ENCODE measurements at places on chromosomes 16 and 17.

GRCh38 chr16:11587643-11588247, 1.0 kb upstream of the LITAF start:
- no peak for DNase-seq

GRCh38 chr17:82603981-82604448, 44.2 kb downstream of the WDR45B start:
- no peak for DNase-seq

GRCh38 chr16:71230122-71230845, at the start of gene HYDIN:
HYDIN (minus strand) TSS chr16:71230722; CDS start chr16:71186895, 43,827 bp downstream.
- DNase-seq: no peak

DNA sequence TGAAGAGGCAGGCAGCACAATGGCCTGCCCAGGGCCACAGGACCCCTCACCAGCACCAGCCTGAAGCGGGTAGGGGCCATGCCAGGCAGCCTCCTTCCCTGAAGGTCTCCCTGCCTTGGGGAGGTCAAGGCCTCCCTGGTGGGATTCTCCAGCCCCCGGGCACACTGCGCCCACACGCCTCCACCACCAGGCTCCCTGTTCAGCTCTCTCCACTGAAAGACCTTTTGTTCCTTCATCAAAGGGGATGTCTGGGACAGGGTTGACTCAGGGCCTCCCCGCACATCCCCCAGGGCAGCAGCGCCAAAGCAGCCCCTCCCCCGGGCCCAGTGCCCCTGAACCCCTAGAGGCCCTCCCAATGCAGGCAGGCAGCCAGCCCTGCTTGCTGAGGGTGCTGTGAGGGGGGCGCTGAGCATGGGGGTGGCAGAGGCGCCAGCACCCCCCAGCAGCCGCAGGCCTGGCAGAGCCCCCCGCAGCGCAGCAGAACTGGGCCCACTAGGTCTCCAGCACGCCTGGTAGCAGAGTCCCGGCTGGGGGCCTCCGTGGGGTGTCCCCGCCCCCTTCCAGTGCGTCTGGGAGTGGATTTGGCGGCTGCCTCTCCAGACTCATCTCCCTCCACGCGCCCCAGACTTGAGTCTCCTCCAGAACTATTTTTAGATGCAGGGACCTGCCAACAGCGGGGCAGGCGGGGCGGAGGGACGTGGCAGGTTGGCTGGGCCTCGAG, 13.1 kb downstream of the BCAR1 start:
- DNase-seq: no peak

- no peak for DNase-seq
These were observed 2.6 kb downstream of the SLFN12 start for GRCh38 chr17:35429702-35430101.

- no peak for DNase-seq
These were observed 5.9 kb downstream of the STRADA start for GRCh38 chr17:63735691-63736090.

DNA sequence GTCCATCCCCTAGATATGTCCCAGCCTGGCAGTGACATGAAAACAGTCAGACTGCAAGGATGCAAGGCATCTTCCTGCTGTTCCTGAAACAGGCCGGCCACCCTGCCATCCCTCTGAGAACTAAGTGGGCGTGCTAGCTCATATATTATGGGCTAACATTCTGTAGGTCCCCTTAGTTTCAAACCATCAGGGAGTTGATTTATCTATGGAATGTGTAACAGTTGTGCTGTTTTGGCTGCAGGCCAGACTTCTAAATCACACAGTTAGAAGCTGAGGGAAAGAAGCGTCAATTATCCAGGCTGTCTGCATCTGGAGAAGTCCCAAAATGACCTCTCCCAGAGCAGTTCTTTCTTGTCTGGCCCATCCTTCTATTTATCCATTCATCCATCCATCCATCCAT, 102.7 kb upstream of the DNAH9 start:
- DNase-seq: no peak

GRCh38 chr16:1651974-1652312, 26.1 kb upstream of the JPT2 start:
- no peak for DNase-seq

DNA sequence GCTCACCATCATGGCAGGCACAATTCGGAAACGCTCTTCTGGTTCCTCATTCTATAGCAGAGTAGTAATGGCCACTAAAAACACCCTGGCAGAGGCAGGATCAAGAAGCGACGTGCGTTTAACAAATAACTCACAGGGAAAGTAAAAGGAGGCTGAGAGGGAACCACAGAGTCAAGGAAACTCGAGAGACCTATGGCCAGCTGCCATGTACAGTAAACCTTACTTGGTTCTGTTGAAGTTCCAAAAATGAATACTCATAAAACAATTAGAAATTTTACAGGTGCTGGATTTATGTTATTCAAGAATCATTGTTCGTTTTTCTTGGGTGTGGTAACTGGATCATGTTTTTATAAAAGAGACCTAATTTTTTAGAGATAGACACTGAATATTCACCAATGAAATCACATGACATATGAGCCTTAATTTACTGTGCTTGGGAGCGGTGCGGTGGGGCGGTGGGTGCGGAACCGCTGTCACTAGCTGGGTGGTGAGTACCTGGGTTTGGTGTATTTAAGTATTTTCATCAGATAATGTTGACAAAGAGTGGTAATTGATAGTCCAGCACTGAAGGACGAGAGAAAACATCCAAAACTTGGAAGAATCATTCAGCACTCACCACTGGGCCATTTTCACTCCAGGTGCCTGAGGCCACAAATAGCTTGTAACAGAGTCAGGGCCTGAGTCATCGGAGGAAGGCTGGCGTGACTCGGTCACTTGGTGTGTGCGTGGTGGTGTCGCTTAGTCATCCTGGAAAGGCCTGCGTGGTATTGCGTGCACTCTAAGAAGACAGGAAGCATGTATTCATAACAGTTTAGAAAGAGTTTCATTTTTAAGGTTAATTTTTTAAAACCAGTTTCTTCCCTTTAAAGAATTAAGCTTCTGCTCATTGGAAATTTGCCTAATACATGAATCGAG, 135.4 kb upstream of the CHMP6 start:
- peak; percentile 66 for DNase-seq

GRCh38 chr16:84054916-84055315, 12.3 kb upstream of the SLC38A8 start:
- no peak for DNase-seq

DNA sequence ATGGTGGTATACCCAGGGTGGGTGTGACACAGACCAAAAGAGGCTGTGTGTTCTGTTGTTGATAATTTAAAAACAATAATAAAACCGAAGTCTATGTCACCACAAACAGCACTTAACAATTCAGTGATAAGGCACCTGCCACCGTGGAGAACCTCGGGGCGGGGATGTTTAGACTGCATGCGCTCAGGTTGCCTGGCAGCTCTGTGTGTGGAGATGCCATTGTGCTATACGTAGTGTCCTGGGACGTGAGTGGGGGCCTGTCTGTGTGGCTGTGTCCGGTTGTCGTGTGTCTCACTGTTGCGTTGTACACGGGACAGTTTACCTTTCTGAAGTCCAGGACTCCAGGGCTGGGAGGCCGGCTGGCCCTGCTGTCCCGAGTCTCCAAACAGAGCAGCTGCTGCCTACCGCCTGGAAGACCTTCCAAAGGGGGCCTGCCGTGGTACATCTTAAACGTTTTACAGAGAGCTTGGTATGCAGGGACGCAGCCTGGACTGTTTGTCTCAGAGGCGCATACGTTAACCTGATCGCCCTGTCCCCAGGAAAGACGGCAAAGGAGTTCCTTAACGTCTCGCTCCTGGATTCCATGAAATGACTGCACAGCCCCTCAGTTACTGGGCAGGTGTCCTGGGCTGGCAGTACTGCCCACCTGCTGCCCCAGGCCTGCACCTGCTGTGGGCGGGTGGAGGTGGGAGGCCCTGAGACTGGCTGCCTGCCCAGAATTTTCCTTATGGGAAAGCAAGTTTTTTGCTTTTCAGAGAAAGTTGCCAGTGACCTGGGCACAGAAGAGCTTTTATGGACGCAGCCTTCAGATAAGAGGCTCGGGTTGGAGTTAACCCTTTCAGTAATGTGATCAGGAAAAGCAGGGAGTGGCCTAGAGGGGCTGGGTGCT, 19.0 kb downstream of the SPIRE2 start:
- DNase-seq: no peak

DNA sequence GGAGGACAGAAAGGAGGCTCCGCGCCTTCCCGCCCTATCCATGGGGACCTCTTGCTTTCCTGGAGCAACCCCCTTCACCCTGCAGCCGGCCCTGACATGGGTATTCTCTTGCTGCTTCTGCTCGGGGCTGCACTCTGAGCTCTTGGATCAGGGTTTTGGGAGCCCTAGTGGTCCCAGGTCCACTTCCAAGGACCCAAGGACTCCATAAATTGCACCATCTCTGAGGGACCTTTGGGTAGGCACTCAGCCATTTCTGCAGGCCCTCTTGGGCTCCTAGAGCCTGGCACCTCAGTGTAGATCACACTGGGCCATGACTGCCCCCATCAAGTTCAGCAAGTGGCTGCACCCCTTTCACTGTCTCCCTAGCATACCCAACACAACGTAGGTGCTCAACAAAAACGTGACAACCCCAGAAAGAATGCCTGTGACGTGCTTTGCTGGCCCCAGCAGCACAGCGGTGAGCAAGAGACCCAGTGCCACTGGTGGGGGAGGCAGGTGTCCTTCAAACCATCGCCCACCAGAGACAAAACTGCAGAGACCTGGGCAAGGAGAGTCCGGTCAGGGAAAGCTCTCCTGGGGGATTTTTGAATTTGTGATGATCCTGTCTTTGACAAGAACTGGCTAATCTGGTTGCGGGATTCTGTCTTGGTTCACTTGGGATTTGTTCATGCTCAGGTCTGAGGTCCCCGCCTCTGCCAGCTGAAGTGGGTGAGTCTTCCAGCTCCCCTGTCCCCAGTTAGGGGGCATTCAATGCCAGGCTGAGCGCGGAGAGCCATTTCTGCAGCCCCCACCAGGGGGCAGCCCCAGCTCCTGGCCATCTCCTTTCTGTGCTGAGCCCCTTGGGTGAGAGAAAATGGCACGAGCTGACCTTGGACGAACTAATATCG, 2.5 kb upstream of the RAB11FIP4 start:
- no peak for DNase-seq

GRCh38 chr17:3555189-3555796, 2.3 kb downstream of the TRPV3 start:
- DNase-seq: no peak

- no peak for DNase-seq
These were observed 10.5 kb upstream of the ALDOA start for GRCh38 chr16:30054959-30055553.

DNA sequence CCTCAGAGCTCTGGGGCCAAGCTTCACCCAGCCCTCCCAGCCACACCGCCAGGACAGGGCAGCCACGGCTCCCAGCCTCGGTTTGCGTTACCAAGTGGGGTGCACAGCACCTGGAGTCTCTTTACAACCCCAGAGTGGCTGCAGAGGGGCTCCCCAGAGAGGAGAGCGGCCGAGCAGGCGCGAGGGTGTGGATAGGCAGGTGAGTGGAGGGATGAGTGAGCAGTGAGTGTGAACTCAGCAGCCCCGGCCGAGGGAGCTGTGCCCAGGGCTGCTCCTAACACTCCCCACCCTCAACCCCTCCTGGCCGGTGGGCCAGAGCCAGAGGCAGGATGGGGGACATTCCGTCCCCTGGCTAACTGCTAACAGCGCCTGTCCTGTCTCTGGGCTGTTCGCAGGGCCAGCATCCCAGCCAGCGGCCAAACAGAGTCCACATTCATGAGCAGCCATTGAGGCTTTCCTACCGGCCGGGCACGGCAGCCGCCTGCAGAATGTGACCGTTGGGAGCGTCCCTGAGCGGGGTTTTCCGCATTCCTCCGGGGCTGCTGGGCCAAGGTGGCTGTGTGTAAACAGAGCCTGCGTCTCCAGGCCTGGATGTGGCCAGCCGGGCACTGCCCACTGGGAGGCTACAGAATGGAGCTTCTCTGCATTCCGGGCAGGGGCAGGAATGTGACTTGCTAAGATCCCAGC, 5.3 kb downstream of the ZNF469 start:
- DNase-seq: no peak

DNA sequence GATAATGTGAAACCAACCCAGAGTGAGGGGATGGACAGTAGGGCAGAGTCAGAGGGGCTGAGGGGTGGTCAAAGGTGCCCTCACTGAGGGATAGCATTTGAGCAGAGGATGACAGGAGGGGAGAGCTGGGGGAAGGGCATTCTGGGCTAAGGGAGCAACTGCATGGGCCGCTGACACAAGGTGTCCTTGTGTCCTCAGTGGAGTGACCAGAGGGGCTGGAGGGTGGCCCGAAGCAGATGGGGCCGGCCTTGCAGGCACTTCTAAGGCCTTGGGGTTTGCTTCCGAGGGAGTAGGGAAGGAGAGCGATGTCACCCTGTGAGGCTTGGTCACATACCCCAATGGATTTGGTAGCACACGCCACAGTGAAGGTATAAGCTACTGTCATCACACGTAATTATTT, 10.0 kb downstream of the NUBP1 start:
- no peak for DNase-seq

DNA sequence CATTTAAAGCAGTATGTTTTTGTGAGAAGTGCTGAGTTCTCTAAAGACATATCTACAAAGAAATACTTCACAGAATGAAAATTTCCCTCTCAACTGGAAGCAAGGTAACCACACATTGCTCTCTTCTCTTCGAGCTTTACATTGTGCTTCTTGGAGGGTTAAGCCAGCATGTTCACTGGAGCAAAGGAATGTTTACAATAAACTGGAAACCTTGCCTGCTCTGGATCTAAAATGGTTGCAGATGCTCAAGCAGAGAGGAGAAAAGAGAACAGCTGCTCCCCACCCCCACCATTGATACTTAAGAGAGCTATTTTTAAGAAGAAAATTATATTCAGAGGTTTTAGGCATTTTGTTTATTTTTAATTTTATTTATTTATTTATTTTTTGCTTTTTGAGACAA, 213.1 kb downstream of the CEP112 start:
- no peak for DNase-seq

- no peak for DNase-seq
These were observed 253.3 kb downstream of the MAF start for GRCh38 chr16:79347277-79347676.

DNA sequence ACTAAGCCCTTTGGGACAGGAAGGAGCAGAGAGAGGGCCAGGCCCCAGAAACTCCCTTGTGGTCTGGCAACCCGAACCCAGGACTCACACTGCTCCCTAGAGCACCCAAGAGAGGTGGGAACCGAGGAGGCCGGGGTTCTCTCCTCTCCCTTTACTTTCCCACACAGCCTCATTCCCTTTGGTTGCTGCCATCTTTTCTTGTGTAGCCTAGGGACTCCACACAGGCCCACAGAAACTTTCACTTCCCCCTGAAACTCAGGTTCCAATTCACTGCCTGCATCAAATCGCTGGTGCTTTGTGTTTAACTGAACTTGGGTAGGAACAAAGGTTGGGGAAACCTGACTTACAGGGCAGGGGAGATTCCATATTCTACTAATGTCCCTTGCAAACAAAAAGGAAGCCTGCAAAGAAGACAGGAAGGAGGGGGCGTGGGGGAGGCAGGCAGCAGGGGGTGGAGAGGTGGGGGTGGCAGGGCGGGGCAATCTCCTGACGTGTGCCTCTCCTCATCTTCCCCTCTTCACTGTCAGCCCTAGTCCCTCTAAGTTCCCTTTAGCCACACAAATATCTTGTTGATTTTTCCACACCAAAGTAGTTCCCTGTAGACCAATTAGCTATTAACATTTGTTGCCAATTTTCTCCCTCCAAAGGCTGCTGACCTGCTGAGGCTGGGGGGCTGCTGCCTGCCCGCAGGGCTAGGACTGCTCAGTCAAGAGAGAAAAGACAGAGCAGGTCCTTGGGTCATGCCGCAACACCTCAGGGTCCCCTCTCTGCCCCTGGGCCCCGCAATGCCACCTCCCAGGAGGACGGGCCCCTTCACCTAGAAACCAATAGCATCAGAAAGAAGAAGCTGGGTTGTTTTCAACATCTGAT, 8.0 kb downstream of the ST3GAL2 start:
- no peak for DNase-seq

GRCh38 chr17:3531266-3532101, 26.1 kb downstream of the TRPV3 start:
- no peak for DNase-seq

GRCh38 chr17:8264320-8264719, 15.2 kb downstream of the PFAS start:
- no peak for DNase-seq
